ENCODE measurements at places on chromosomes 2 and 18.
A peak's percentile ranks its signal among the peaks of the same experiment; 100 is the strongest.

DNA sequence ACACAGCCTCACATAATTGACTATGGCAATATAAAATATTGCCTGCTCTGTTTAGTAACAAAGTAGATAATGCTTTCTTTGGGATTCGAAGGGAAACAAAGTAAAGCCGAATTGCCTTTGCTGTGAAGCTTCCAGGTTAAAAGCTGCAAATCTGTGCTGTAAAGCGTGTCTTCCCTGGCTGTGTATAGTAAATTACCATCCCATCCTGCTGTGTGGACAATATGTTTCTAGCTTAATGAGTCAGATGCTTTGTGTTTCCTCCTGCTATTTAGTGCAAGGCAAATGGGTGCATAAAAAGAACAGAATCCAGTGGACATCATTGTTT lies 265.1 kb downstream of the SOCS6 start:
- DNase-seq, result peak; percentile 58

- DNase-seq, result no peak
These were observed 137.9 kb upstream of the PARD3B start for GRCh38 chr2:204407204-204408014.

DNA sequence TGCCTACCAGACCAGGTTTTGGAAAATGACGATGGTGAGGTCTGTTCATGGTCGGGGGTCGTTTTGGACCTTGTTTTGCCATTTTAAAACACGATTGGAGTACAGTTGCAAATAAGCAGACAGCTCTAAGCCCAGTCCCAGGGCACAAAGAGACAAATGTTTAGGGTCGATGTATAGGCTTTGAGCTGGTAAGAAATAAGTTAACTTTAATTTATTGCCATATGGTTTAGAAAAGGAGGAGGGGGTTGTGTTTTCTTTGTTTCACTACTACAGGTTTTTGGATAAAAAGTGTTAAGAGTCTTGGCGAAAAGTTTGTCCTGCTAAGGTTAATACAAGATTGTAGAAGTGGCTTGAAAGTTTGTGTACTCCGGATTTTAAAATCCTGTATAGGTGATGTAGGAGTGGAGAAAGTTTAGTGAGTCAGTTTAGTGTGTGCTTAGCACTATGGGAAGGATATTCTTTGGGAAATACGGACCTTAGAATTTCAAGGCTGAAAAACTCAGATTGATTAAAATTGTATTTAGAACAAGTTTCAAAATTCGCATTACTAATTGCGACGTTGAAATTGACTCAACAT lies 1.3 kb downstream of the KCMF1 start:
- DNase-seq, result no peak

GRCh38 chr18:26780520-26781325 lies 84.8 kb downstream of the AQP4 start:
- DNase-seq, result no peak

GRCh38 chr2:136917411-136917881 lies 152.1 kb downstream of the THSD7B start:
- no peak for DNase-seq

GRCh38 chr2:61853086-61853846 lies 594 bp downstream of the FAM161A start:
- peak; percentile 86 for DNase-seq
